Smooth muscle cell of the brain vasculature (primary cell): ENCODE measurements at places on chromosomes 3 and 15.

- no peak for DNase-seq
These were observed 1144.7 kb downstream of the OTOL1 start for GRCh38 chr3:162641317-162641716.

DNA sequence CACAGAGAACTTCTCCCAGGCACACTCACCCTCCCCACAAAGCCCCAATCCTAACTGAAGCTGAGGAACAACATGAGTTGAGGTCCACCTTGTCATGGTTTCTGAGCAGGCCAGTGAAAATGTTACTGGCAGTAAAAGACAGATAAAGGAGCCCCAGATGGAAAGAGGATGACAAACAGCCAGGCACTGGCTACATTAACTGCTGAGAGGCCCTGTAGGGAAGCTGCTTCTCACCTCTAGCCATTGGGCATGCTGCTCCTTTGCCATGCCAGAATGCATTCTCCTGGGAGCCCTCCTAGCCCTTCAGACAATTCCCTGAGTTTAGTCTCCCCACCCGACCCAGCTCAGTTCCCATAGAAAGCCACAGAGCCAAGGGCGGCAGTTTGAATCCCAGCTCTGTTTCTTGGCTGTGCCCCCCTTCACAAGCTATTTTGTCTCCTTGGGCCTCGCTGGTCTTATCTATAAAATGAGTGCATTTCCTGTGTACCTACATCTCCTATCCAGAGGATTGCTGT lies 60.5 kb downstream of the LMCD1 start:
- DNase-seq, result no peak

DNA sequence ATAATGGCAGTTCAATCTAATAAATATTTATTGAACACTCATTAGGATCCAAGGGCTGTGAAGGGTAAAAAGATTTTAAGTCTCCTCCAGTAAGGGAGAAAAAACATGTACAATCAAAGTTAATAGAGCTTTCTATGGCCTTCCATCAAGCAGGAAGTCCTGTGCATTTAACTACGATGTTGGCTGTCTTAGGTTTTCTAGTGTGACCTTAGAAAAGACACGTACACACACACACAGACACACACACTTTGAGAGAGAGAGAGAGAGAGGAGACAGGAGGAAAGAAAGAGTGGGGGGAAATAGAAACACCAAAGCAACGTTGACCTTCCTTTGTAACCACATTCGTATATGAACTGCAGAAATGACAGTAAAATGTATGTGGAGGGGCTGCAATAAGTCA lies 126.1 kb upstream of the TMC3 start:
- no peak for DNase-seq

DNA sequence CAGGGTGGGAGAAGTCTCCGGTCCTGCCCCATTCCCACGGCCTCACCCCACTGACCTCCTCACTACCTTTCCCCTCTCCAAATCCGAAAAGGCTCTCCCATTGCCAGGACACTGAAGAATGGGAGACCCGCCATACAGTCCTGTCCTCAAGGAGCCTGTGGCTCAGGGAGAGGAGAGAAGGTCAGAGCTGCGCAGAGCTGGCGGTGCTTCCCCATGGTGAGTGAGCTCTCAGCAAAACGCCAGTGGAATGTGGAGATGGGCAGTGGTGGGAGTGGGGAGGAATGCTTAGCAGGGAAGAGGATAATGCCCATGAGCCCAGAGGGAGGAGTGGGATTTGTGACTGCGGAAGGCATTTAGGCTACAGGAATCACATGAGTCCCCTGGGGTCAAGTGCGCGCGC lies 20.1 kb downstream of the FAM43A start:
- no peak for DNase-seq
